ENCODE measurements at places on chromosomes 4 and X.
A peak's percentile ranks its signal among the peaks of the same experiment; 100 is the strongest.

DNA sequence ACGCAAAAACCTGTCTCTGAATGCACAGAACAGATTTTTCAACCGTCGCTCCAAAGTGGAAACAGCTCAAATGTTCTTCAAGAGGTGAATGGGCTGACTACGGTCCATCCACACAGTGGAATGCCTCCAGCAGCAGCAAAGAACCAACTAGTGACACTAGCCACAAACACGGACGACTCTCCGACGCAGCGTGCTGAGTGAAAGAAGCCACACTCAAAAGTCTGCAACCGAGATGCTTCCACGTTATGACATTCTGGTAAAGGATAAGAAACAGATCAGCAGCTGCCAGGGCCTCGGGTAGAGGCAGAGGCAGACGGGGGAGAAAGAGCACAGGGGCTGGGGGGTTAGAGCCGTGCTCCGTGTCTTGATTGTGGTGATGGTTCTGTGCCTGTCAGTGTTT, 125.2 kb downstream of the AFAP1 start:
- no peak for DNase-seq

DNA sequence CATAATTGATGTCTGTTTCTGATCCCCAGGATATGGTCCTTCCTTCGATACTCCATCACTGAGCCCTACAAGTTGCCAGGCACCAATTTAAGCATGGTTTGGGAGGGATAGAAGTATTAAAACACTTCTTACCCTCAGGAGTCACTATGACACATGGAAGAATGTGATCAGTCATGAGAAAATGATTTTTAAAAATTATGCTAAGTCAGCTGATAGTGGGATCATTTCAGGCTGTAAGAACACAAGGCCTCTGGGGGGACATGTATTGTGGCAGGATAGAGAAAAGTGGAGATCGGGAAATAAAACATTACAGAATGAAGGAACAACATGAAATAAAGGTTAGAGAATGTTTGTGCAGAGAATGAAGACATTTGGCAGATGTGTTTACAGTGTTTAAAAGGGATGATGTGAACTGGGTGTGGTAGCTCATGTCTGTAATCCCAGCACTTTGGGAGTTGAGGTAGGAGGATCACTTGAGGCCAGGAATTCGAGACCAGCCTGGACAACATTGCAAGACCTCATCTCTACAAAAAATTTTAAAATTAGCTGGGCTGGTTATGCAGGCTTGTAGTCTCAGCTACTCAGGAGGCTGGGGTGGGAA, 64.0 kb downstream of the ELOVL6 start:
- DNase-seq: no peak

GRCh38 chr4:72302981-72303704, 265.9 kb downstream of the ADAMTS3 start:
- DNase-seq: no peak

GRCh38 chrX:7083021-7083420, 64.5 kb upstream of the STS start:
- no peak for DNase-seq

GRCh38 chrX:2694914-2695267, 3.8 kb downstream of the CD99 start:
- no peak for DNase-seq

- DNase-seq: no peak
These were observed 220.2 kb downstream of the STPG2 start for GRCh38 chr4:97923096-97923495.

- DNase-seq: no peak
These were observed 21.4 kb upstream of the AFAP1 start for GRCh38 chr4:7960790-7961655.

DNA sequence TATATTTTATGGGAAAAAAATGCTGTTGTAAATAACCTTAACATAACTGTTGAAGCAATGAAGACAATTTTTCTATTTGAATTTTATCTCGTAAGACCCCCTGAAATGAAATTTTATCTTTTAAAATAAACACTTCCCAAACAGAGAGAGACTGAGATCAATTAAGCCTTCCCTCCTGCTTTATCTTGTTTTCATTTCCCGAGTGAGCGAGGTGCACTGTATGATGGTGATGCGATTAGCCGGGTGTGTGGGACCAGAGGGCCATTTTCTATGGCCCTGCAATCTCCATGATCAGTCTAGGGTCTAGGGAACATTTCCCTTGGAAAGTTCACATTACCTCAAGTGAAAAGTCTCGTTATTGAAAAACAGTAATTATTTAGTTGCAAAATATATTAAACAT, 134.1 kb upstream of the MID1 start:
- no peak for DNase-seq

GRCh38 chr4:153348006-153348405, 3.5 kb downstream of the MND1 start:
- no peak for DNase-seq

- DNase-seq: no peak
These were observed 133.5 kb downstream of the BTC start for GRCh38 chr4:74660866-74661265.

DNA sequence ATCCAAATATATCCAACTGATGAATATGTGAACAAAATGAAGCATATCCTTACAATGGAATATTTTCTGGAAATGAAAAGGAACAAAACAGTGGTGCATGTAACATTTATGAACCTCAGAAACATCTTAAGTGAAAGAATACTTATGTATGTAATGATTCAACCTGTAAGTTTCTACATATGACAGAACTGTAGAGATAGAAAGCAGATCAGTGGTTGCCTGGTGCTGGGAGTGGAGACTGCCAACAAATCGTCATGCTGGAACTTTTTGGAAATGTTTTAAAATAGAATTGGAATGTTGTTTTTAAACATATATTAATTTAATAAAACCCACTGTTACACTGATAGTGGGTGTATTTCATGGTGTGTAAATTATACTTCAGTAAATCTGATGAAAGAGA, 667.5 kb downstream of the RAPGEF2 start:
- no peak for DNase-seq

GRCh38 chr4:47213971-47214370, 182.6 kb downstream of the GABRB1 start:
- no peak for DNase-seq

DNA sequence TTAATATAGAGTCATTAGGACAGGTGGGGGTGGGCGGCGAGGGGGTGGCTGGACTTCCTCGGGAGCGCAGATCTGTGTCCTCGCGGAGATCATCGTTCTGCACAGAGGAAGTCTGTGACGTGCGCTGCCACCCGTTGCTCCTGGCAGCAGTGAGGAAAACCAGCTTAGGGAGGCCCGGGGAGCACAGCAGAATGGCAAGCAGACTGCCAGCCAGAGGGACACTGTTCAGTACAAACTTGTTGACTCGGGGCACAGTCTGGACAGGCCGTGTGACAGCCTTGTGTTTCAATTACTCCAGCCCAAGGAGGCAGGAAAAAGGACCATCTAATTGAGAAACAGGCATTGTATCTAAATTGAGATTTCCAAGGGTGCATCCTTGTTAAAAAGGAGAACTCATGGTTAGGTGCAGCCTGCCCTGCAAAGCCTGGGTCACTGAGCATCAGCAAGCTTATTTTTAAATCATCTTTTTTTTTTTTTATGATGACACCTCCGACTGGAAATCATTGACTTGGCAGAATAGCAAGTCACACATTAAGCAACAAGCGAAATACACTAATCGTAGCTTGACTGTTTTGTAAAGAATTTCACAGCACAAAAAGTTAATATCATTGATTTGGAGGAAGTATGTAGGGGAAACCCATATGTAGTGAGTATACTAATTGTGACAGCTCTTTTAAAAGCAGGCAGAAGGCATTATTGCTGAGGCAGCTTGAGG, 512.0 kb upstream of the FAT1 start:
- no peak for DNase-seq

GRCh38 chrX:20205927-20206708, 60.6 kb downstream of the RPS6KA3 start:
- DNase-seq: no peak

- no peak for DNase-seq
These were observed 1630.0 kb downstream of the STIM2 start for GRCh38 chr4:28490669-28491068.

DNA sequence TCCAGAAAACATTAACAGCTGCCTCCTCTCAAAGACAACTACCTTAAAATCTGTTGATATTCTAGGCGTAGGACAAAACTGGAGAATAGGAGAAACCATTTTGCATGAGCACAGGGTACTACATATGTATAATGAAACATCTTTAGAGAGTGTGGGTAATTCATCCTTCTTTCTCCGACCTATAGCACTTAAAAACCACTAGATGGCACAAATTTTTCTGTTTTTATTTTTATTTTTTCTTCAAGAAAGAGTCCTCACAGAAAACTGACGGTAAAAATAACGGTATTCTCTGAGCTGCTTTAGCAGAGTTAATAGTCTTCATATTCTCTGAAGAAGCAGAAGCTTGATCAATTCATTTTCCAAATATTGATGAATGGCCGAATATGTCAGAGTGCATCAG, 14.6 kb downstream of the SMIM31 start:
- no peak for DNase-seq

DNA sequence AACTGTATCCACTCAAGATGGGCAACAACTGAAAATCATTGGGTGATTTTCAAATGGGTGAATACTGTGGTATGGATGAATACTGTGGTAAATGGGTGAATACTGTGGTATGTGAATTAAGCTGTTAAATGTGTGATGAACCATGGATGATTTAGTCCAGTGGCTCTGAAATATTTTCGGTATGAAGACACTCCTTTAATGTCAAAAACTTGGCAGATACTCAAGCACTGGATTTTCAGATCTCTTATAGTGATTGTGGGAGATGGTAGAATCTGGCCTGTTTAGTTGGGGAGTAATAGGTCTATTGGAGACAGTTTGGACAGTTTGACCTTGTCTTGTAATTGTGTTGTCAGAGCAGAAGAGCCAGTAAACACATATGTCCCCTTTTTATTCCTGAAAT, 45.7 kb downstream of the SSX7 start:
- DNase-seq: no peak

- peak; percentile 43 for DNase-seq
These were observed at the start of gene ZIC3 for GRCh38 chrX:137565921-137566745. TSS of gene ZIC3 (plus strand) at chrX:137566127. CDS start at chrX:137566692, 565 bp downstream.

DNA sequence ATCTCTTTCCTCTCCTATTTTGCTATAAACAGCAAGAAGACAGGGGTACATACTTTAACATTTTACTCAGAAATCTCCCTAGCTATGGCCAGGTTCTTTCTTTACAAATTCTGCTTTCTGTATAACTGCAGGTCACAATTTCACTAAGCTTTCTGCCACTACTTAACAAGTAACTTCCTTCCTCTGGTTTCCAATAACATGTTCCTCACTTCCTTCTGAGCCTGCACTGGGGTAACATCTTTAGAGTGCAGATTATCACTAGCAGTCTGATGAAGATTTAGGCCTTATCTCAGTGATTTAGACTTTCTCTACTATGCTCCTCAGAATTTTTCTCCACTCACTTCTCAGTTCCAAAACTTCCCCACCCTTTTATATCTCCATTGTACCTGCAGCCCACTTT, 1930.5 kb upstream of the AGA start:
- no peak for DNase-seq

GRCh38 chrX:20680998-20681397, 414.3 kb upstream of the RPS6KA3 start:
- DNase-seq: no peak

DNA sequence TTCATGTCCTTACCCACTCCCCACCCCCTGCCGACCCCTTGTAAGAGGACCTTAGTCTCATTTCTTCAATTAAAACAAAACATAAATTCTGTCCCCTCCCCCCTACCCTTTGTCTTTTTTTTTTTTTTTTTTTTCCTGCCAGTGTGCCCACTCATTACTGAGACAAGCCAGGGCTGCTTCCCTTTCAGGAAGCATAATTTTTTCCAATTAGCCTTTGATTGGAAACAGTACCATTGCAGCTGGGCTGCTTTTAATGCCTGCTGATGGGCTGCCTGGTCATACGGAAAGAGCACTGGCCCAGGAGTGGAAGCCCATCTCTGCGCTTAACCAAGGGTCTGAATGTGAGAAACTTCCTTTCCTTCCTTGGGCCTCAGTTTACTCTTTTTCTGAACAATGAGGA, 18.6 kb upstream of the CAPN6 start:
- no peak for DNase-seq

DNA sequence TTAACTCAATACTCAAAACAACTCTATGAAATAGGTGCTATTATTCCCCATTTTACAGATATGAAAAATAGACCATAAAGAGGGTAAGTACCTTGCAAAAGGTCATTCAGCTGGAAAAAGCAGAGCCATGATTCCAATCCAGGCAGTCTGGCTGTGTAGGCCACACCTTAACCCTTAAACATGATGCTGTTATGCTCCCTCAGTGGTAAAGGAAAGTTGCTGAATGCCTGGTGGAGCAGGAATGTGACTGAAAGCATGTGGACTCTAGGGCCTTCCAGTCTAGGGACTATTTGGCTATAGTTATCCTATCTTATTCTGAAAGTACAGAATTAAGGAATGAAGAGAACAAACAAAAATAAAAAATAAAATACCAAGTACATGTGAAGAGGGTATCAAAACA, 19.6 kb downstream of the RP2 start:
- DNase-seq: no peak

DNA sequence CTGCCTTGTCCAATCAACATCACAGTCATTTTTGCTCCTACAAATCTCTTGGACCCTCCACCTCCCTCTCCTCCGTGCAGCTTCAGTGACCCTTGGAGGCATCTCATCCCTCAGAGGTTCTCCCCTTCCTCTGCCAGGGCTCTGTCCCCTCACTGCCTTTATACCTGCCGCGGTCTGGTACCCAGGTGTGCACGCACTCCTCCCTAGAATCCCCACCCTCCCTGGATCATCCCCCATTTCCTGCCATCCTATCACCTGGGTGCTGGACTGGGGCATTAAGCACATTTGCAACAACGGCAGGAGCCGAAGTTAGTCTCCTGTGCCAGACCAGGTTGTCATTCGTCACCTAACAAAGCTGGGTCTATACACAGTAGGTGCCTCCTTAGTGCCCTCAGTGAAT, 10.1 kb downstream of the TMEM271 start:
- no peak for DNase-seq

- DNase-seq: peak; percentile 7
These were observed 729.3 kb upstream of the ACTRT1 start for GRCh38 chrX:128781506-128781905.

DNA sequence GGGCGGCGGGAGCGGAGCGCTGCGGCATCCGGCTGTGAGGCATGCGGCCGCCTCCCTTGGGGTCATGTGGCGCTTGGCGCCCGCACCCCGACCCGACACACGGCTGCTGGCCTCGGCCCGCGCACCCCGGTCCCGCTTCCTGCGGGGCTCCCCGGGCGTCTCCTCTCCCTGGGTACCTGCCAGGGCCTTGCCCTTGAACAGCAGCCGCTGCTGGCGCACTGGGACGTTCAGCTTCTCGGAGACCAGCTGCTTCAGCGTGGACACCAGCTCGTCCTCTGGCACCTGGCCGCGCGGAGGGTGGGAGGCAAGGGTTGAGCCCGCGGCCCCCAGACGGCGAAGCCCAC, 391 bp downstream of the UBL4A start:
- DNase-seq: no peak

DNA sequence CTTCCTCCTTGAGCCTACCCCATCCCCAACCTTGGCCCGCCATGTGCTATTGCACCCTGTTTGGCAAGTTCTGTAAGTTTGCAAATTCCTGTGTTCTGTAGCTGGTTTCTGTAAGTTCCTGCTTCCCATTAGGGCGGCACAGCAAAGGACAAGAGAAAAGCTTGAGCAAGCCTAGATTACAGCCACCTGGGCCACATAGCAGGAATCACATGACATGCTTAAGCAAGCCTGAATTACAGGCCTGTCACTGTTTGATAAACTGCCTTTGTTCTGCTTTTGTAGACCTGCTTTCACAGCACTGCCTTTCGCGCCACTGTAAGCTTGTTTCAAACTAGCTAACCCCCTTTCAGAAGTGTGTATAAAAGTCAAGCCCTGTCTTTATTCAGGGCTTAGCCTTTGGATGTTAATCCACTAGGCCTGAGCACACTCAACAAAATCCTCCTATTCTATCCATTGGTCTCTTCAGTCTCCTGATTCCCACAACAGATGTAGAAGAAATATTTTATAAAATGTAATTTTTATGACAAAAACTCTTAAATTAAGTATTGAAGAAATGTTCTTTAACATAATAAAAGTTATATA, 906.8 kb upstream of the NDST4 start:
- DNase-seq: no peak

Measured in NCI-H524 treated with DMSO at 0.1 percent for 48 hours (cell line).